Stimulated activated CD8-positive, alpha-beta memory T cell treated with anti-CD3 and anti-CD28 coated beads, Interleukin-7, amount 100 ng/mL, for 4 hours (primary cell): ENCODE measurements at places on chromosomes 12 and 14.

DNA sequence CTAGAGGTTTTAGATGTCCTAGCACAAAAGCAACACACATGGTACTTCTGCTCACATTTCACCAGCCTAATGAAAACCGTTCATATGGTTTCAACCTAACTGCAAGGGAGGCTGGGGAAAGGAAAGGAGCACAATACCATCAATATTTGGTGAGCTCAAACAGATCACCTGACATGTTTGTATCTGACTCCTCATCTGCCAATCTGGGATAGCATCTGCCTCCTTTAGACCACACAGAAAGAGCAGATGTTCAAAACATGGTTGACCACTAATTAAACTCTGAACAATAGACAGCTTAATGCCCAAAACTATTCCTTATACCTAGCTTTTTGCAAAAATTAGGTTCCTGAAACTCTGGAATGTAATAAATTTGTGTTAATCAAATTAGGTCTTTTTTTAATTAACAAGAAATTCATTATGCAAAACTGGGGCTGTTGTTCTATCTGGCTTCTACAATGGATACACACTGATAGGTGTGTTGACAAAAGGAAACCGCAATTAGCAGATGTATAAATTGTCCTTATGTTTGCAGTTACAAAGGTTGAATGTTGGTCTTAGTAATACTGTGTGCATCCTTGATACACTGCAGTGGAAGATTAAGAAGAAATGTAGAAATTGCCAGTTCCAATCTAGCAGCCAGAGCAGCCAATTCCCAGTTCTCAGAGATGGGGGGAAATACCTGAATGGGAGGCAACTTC, 89.3 kb downstream of the DUSP6 start:
- no peak for DNase-seq

- no peak for DNase-seq
These were observed 128.9 kb downstream of the NUBPL start for GRCh38 chr14:31690056-31690455.

GRCh38 chr14:61662437-61663311, 32.6 kb upstream of the HIF1A start:
- DNase-seq, result peak; percentile 53

- DNase-seq, result peak; percentile 95
These were observed at the start of gene NAA30 for GRCh38 chr14:57390037-57390805. Gene NAA30 (plus strand): TSS chr14:57390586. CDS start chr14:57390958, 372 bp downstream.
